ENCODE measurements at places on chromosomes 12 and 14. TPM values are rescaled to one million over a fixed set of nuclear protein-coding genes. Genes with fewer than 3 reads are reported as not detected.

EEF1AKMT3 gene
- total RNA-seq, result 1.6 TPM

ST8SIA1 gene
- total RNA-seq, result 2.6 TPM

DNA sequence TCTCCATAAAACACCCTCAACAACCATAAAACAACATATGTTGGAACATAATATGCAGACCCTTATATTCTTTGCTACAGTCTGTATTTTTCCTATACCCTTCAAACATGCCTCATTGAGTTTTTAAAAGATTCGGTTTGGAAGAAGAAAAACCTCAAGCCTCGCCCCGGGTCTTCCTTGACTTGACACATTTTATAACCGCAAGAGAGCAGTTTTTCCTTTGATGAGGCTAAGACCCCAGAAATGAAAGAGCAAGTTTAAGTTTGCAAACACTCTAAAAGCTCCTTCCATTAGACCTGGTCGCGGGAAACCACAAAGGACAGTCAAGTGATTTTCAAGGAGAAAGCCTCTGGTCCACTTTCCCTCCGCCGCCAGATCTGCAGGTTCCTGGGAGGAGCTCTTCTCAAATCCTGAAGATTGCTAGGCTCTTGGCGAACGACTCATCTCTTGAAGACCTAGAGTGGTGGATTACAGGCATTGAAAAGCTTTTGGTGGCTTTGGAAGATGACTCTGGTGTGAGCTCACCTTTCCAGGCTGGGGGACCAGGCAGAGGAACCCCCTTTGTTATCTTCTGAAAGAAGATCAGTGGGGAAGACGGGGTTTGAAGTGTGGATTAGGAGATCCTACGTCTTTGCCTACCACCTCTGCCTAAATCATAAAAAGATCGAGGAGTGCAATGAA, at the start of gene ASCL4:
ASCL4 (plus strand) TSS at position 356 of the 681 bp plus-strand sequence. CDS start 515 bp downstream, outside the sequence.
- DNase-seq, result no peak

GRCh38 chr12:28027328-28027727, 54.8 kb upstream of the PTHLH start:
- no peak for DNase-seq

GRCh38 chr14:61925043-61925442, 162.8 kb downstream of the SNAPC1 start:
- no peak for DNase-seq
